ENCODE measurements at places on chromosomes 1 and 21.

- DNase-seq: peak; percentile 55
Observed at GRCh38 chr1:20151906-20152598, 12.9 kb downstream of the PLA2G2F start.

GRCh38 chr1:75392278-75392677, 218.6 kb downstream of the SLC44A5 start:
- DNase-seq: no peak

DNA sequence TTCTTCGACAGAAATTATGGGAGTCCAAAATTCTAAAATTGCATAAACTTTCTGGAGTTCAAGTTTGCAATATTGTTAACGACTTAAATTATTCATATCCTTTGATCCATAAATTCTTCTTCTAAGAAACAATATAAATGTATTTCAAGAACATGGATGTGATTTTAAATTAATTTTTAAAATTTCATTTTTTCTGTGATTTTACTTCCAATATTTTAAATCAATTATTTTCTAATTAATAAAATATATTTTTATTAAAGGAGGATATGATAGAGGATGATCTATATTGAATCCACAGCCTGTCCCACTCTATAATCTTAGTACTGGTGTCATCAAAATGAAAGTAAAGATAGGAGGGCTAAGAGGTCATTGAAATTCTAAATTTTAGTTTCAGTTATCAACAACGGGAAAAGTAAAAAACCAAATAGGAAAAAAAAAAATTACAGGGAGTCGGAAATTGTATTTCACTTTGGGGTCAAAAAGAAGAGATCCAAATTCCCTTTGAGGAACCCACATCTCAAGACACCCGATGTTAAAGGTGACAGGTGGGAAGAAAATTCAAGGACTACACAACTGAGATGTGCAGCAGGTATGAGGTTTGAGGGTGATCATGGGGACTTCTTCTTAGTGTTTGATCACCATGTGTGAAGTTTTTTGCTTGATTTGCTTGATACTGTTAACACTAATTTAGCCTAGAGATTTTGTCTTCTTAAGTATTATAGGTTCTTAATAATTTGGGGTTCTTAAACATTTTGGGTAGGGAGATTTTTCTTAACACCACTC, 154.8 kb upstream of the RGS18 start:
- DNase-seq: no peak

GRCh38 chr1:91755702-91756287, 130.2 kb downstream of the TGFBR3 start:
- no peak for DNase-seq

DNA sequence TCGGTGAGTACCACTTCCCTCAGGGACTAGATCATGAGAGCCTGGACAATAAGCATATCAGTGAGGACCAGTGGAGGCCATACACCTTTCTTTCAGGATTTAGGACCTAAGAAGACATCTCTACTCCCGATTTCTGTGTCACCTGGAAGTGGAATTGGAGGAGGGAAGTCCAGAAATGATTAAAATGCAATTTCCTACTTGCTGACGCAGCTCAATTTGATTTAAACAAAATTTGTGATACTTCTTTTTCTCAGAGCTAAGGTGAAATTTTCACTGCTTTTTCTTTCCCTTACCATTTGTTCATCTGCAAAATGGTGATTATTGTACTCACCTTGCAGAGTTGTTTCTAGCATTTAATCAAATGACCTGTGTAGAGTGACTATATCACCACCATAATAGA, 38.8 kb upstream of the BTG3 start:
- DNase-seq: no peak

DNA sequence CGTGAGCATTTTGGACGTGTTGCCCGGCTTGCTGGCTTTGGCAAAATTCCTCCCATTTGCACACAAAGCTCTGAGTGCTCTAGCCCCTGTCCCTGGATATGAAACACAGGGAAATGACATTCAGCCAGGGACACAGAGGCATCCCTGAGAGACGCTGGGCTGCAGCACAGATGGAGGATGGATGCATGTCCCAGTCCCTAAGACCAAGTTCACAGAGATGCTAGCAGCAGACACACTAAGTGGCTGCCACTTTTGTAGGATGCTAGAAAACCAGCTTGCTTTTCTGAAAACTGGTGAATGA, 12.5 kb downstream of the ACTRT2 start:
- DNase-seq: no peak

Data from stimulated activated naive CD4-positive, alpha-beta T cell (primary cell).